Lower lobe of right lung (tissue), 2 donors: ENCODE measurements at places on chromosomes 2 and 18.

GRCh38 chr2:190974629-190975361 lies 39.2 kb downstream of the STAT1 start:
- no peak for DNase-seq

- no peak for DNase-seq
Measured at GRCh38 chr2:127585270-127585807, 49.9 kb downstream of the MYO7B start.

DNA sequence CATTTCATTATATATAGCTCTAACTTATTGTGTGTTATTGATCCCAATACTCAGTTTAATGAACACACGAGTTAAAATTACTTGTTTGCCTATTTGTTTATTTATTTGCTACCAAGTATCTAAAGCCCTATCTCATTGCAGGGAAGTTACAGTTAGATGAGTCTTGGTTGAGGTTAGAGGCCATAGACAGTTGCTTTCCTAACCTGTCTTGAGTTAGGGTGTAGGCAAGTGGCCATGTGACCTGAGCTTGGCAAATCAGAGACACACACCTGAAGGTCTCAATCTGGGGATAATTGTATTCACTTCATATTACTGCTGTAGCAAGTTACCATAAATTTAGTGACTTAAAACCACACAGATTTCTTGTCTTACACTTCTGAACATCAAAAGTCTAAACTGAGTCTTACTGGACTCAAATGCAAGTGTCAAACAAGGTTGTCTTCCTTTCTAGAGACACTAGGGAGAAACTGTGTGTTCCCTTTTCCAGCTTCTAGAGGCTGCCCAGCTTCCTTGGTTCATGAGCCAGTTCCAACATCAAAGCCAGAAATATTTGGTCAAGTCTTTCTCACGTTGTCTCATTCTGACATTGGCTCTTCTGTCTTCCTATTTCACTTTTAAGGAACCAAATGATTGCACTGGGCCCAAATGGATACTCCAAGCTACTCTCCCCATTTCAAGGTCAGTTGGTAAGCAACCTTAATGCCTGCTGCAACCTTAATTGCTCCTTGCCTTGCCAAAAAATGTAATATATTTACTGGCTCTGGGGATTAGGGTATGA lies 39.7 kb downstream of the COL3A1 start:
- DNase-seq = no peak

- DNase-seq = no peak
Measured at GRCh38 chr18:4196351-4196750, 258.8 kb downstream of the DLGAP1 start.

DNA sequence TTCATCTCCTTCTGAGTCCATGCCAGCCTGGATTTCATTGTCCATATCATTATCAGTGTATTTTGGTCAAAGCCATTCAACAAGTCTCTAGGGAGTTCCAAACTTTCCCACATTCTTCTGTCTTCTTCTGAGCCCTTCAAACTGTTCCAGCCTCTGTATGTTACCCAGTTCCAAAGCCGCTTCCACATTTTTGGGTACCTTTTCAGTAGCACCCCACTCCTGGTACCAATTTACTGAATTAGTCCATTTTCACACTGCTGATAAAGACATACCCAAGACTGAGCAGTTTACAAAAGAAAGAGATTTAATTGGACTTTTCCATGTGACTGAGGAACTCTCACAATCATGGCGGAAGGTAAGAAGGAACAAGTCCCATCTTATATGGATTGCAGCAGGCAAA lies 47.4 kb downstream of the TANC1 start:
- no peak for DNase-seq
